Kidney glomerular epithelial cell (primary cell): ENCODE measurements at places on chromosomes 2 and 18.

DNA sequence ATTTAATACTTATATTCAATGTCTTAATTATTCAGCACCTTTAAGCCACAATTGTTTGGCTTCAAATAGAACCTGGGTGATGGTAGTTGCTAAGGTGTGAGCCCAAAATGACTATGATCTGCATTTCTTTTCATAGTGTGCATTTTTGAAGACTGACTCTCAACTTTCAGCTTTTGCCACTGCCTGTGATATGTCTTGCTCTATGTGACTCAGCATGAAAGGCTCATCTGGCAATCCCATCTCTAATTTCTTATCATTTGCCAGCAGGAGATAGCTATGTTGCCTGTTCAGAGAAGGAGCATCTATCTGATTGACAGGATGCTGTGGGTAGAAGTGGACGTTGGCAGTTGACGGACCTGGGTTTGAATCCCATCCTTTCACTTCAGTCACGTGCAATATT lies 34.5 kb upstream of the CCDC93 start:
- DNase-seq, result no peak

- DNase-seq, result no peak
Observed at GRCh38 chr2:188610827-188611226, 319.2 kb downstream of the GULP1 start.

GRCh38 chr2:109020217-109020637 lies 31.2 kb upstream of the EDAR start:
- DNase-seq, result no peak

GRCh38 chr2:168614172-168615018 lies 158.3 kb downstream of the CERS6 start:
- no peak for DNase-seq

- DNase-seq, result no peak
Observed at GRCh38 chr2:173578404-173579107, 223.9 kb downstream of the CDCA7 start.

- DNase-seq, result no peak
Observed at GRCh38 chr18:40652321-40652720, 1302.7 kb upstream of the PIK3C3 start.

GRCh38 chr2:43508209-43508608 lies 87.6 kb downstream of the THADA start:
- DNase-seq, result no peak

- no peak for DNase-seq
Observed at GRCh38 chr18:26618135-26618534, 69.8 kb upstream of the KCTD1 start.

GRCh38 chr2:145503511-145503910 lies 983.6 kb upstream of the ZEB2 start:
- no peak for DNase-seq

GRCh38 chr2:212979046-212979612 lies 172.3 kb downstream of the IKZF2 start:
- DNase-seq, result no peak

GRCh38 chr2:37916512-37917082 lies 8.5 kb upstream of the RMDN2 start:
- peak; percentile 11 for DNase-seq
